Cortex of kidney (tissue), 1 donor: ENCODE measurements at places on chromosomes 6 and 20.

DNA sequence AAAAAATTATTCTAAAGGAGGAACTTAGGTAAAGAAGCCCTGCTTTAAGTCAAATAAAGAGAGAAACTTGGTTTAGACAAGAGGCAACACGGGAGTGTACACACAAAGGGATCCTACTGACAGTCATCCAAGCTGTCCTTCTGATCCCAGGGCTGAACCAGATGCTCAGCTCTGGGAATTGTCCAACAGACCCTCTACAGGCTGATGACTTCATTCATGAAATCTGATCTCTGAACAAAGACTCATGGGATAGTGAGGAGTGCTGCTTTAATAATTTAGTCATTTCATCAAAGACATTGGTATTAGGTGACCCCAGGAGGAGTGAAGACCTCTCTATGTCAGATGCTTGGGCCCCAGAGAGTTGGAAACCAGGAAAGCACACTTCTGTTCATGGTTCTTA is 65.6 kb upstream of the ARMH2 start:
- DNase-seq = no peak

- DNase-seq = no peak
Measured at GRCh38 chr6:87905101-87905641, 142.5 kb upstream of the SPACA1 start.

DNA sequence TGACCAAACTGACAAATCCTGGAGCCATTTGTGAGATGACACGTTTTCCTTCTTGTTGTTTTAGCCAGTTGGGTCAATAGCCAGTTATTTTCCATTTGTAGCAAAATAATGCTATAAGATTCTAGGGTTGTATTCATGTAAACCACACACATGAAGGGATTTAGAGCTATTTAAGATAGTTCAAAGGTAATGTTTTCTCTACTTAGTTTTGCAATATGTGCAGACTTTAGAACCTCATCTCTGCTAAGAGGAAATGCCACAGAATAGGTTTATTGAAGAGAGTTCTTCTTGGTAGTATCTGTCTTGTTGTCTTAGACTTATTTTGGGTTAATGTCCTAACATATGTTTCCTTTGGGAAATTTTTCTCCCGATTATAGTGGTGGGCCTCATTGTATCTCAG is 213.5 kb upstream of the RIMS1 start:
- no peak for DNase-seq

DNA sequence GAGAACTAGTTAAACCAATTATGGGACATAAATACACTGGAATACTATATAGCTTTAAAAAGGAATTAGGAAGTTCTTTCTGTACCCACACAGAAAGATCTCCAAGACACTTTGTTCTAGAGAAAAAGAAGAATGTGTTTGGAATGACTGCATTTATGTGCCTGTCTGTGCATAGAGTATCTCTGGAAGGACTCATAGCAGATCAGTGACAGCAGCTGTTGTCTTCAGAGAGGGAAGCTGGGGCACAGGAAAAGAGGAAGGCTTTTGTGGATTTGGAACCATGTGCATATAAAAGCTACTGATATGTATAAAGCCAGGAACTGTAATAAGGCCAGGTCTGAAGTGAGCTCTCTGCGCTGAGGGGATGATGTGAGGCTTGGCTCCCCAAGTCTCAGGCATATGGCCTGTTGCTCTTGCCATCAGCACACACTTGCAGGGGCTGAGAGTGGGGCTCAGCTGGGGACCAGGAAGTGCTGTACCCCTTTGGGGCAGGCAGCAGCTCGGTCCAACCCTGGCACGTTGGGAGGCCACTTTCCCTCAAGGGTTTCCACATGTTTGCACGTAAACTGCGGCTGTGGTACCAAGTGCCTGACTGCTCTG is 31.8 kb upstream of the CCDC167 start:
- no peak for DNase-seq

GRCh38 chr6:16694781-16695578 is 66.3 kb downstream of the ATXN1 start:
- DNase-seq = no peak

GRCh38 chr6:43842231-43842794 is 72.3 kb downstream of the VEGFA start:
- no peak for DNase-seq

DNA sequence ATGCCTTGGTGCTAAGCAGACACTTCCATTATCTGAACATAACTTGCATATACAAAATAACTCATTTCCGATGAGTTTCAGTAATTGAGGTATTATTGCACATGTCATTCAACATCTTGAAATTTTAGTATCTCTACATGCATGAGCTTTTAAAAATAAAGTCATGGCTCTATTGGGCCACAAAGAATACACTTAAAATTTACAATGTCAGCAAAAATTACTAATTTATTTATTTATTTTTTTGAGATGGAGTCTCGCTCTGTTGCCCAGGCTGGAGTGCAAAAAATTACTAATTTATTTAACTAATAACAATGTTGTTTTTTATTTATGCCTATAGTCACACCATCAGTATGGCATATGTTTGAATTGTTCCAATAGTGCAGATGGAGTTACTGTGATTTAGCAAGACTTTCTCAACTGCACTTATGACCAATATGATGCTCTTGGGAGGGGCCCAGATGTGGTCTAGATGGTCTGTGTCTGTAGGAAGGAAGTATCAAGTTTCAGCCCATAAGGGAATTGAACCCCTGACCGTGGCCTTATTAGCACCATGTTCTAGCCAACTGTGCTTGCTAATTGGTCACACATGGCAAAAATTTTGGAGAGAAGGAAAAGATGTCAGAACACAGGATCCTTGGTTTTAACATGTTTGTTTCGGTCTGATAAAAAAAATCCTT is 370.7 kb upstream of the TSHZ2 start:
- no peak for DNase-seq

DNA sequence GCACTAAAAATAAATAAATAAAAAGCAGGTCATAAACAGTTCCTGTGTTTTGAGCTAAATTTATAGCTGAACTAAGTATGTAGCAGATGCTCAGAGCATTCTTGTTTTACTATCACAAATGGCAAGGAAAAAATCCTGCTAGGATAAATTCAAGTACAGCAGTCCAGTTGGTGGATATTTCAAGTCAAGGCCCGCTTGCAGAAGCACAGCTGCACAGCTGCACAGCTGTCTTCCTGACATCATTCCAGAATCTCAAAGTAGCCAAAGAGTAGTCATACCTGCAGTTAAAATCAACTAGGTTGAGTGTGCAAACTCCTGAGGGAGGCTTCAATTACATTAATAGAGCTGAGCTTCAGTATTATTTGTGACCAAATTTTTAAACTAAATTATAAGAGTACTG is 297.7 kb upstream of the MANEA start:
- no peak for DNase-seq

DNA sequence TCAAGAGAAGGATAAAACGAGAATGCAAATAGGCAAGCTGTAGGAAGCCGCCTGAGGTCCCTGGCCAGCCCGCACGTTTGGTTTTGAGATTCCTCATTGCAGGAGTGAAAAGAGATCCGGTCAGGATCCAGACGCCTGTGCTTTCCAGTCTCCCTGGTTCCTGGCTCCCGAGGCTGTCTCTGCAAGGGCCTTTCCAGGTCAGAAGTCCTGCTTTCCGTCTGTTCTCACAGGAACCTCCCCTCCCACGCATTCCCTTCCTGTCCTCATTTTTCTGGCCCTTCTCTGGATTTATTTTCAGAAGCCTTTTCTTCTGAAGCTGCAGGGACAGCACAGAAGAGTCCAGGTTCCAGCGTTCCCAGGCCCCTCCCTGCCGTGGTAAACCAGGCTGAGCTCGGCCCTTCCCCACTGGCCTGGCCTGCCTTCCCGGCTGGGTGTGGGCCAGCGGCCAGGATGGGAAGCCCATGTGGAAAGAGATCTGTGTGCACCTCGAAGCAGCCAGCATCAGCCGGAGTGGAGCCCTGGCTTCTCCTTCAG is 54.0 kb downstream of the TMEM242 start:
- no peak for DNase-seq

DNA sequence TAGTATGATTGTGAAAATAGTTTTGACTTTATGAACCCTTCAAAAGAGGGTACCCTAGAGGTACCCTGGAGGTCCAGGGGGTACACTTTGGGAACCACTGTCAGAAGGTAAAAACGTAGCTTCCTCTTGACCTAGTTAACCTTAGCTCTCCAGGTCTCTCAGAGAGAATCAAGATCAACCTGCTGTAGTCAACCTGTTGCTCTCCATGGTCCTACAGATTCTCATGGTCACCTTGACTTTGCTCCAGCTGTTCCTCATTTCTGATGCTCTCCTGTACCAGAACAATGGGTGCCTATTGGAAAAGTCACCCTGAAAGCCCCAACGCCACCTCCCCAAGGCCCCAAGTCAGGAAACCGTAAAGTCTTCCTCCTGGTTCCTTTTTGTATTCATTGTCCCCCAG is 294.4 kb upstream of the CDH4 start:
- no peak for DNase-seq

GRCh38 chr20:44050925-44051660 is 135.9 kb downstream of the JPH2 start:
- no peak for DNase-seq

GRCh38 chr6:35206346-35206745 is 7.4 kb upstream of the SCUBE3 start:
- no peak for DNase-seq

GRCh38 chr6:121694389-121694788 is 258.9 kb downstream of the GJA1 start:
- no peak for DNase-seq

DNA sequence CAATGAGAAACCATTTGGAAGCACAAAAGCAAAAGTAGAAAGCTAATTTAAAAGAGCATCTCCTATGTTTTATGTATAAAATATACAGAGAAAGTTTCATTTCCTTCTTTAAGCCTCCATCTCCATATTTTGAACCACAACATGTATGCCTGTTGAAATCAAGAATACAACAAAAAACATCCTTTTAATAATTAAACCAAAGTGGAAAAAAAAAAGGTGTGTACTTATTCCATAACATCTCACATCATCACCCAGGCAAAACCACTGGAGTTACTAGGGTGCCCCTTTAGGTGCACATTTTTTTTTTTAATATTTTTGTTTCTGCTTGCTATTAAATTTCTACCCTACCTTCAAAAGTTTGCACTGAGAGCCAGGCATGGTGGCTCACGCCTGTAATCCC is 43.0 kb downstream of the EDN1 start:
- DNase-seq = no peak

DNA sequence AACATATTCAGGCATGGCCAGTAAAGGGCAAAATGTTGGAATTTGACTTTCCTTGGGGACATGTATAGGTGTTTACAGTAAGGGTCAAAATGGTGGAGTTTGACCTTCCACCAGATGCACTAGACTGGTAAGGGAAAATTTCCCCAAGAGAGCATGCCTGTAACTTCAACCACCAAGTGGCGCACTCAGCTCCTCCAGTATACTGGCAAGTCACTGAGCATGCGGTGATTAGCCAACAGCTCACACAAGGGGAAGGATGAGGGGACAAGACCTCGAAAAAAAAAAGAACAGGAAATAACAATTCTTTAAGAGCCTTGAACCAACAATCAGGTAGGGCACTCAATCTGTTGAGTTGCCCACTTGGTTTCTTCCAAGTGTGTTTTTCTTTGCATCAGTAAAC is 140.9 kb downstream of the EYS start:
- no peak for DNase-seq

DNA sequence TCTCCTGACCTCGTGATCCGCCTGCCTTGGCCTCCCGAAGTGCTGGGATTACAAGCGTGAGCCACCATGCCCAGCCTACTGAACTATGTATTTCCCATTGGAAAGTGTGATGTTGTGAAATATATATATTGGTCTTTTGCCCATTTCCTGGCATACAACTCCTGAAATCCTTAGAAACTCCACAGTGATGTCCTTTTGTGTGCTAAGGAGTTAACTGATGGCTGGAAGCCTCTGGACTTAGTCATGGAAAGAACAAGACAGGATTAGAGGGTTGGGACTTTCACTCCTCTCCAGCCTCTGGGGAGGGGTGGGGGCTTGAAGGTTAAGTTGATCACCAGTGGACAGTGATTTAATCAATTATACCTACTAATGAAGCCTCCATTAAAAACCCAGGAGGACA is 7.1 kb downstream of the PANK2 start:
- no peak for DNase-seq

DNA sequence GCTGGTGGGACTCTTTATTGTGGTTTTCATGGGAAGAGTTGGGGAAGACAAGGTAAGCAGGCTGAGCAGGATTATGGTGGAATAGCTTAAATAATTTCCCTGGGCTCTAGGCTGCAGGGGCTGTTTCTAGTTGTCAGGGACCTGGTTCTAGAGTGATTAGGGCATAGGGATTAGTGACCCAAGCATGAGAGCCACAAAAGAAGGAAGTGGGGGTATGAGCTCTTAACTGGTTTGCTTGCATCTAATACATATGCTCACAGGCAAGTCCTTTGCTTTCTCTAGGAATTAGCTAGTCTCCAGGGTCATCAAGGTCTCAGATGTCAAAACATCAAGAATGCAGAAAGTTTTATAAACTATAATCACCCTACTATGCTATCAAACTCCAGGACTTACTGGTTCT is 67.5 kb upstream of the NRN1 start:
- DNase-seq = no peak

DNA sequence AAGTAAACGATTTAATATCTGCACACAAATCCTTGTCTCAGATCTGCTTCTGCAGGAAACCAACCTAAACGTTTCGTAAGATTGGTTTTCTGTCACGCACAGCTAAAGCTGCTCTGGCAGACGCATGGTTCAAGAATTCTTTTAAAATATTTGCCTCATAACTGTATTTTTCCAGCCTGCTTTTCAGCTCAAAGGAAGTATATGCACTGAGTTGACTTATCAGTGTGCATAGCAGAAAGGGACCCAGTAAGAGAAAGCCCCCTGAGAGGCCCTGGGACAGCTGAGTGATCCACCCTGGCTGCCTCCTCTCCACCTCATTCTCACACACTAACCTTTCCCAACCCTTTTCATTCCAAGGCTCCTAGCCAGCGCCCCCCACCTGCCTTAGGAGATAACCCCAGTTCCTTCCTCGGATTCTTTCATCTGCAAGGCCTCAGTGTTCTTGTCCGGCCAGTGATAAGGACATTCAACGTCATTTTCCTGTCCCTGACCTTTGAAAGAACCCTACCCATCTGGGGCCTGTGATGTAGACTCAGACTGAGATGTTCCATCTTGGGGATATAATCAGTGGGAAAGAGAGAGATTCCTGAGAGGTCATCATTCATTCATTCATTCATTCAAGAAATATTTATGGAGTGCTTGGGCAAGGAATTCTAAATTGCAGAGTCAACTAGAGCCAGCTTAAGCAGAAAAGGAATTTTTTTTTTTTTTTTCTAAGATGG is 22.4 kb upstream of the SLC9A8 start:
- DNase-seq = no peak

- DNase-seq = no peak
Measured at GRCh38 chr6:36759148-36759759, 61.6 kb downstream of the RAB44 start.

DNA sequence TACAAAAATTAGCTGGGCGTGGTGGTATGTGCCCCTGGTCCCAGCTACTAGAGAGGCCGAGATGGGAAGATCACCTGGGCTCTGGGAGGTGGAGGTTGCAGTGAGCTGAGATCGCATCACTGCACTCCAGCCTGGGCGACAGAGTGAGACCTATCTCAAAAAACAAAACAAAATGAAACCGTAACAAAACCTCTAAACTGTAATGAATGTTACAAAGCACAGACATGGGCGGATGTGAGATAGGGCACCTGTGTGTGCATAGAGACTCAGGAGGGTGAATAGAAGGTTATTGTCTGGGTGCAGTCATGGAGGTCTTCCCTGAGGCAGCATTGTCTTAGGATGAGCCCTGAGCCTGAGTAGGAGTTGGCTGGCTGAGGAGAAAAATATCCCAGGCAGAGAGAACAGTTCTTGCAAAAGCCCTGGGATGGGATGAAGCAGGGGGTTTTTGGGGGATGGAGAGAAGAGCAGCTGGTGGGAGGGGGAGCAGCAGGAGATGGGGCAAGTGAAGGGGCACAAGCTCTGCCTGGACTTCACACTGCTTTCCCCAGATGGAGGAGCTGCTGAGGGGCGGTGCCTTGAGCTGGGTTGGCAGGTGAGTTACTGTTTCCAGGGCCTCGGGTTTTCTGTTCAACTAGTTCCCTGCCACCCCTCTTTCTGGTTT is 5.2 kb downstream of the BCAS4 start:
- no peak for DNase-seq
